ENCODE measurements at places on chromosomes 5 and 9.

DNA sequence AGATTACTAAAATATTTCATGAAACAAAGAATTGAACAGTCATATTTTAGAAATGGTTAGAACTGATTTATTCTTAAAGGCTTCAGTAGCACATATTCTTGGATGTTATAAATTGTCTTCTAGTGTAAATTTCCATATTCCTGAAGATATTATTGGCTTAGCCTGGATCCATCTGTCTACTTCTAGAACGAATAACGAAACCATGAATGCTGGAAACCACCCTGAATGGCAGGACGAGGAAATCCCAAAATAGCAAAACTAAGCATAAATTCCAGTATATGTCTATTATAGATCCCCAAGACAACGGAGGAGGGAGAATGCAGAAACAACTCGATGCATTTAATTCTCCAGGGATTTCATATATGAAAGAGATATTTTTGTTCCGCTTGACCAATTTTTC, 2191.0 kb upstream of the ACO1 start:
- no peak for DNase-seq

DNA sequence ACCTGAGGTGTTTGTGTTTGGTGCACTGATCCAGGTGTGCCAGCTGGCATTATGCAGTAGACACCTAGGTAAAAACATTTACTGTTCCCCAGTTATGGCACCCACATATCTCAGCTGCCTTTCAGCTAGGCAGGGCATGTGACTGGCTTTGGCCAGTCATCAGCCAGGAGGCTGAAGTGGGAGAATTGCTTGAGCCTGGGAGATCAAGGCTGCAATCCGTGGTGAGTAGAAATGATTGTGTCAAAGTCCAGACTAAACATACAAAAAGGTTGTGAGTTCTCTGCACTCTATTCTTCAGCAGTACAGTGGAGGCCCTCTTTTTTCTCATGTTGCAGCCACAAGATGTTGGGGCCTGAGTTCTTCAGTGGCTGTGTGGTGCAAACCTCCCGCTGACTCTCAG, 3.2 kb upstream of the FBLL1 start:
- no peak for DNase-seq

DNA sequence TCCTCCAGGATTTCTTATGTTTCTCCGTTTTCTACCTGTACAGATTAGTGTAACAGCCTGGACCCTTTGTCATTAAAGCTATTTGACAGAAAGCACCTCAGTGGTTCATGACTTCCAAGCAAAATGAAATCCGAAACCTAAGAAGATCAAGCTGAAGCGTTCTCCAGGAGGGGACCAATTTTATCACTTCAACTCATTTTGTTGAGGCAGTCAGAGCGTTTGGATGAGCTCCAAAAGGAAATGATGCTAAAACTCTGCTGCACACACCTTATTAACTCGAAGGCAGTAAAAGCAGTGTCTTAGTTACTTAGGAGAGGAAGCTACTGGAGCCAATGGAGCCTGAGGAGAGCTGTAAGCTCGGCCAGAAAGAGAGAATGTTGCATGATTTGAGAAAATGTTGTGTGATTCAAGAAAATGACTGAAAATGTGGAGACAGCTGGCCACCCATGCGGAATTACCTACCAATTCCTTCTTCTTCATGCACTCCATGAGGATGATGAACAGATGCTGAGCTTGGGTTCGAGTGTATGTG, 346.7 kb upstream of the KLF9 start:
- DNase-seq: no peak

GRCh38 chr5:37791321-37791720, 48.5 kb downstream of the GDNF start:
- DNase-seq: no peak

GRCh38 chr5:130168211-130168610, 263.9 kb downstream of the CHSY3 start:
- no peak for DNase-seq

DNA sequence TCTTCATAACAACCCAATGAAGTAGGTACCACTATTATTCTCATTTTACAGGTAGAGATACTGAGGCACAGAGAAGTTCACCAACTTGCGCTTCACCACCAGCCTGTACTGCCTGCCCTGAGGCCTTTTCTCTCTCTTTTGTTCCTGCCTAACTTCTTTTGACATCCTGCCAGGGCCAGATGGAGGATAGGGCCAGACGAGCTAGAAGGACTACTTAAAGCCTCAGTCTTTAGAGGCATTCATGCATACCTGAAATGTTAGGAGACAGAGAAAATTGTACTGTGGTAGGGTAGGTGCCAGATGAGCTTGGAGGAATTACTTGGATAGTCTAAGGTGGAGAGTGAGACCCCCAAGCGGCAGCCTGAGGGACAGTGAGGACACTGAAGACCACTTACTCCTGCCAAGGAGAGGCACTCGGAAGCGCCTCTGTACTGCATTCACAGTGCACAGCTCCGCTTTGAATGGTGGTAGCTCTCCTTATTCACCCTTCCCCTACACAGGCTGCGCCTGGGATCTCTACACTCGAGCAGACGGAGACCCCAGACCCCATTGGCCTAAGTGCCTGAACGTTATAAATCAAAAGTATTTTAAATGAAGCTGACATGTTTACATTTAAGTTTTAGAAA, 6.2 kb upstream of the ORM1 start:
- no peak for DNase-seq

GRCh38 chr5:80268916-80269315, 13.1 kb upstream of the SERINC5 start:
- no peak for DNase-seq

GRCh38 chr9:129714511-129715061, 38.3 kb downstream of the PTGES start:
- DNase-seq: peak; percentile 68

GRCh38 chr5:14718778-14719177, 54.3 kb downstream of the OTULIN start:
- no peak for DNase-seq

DNA sequence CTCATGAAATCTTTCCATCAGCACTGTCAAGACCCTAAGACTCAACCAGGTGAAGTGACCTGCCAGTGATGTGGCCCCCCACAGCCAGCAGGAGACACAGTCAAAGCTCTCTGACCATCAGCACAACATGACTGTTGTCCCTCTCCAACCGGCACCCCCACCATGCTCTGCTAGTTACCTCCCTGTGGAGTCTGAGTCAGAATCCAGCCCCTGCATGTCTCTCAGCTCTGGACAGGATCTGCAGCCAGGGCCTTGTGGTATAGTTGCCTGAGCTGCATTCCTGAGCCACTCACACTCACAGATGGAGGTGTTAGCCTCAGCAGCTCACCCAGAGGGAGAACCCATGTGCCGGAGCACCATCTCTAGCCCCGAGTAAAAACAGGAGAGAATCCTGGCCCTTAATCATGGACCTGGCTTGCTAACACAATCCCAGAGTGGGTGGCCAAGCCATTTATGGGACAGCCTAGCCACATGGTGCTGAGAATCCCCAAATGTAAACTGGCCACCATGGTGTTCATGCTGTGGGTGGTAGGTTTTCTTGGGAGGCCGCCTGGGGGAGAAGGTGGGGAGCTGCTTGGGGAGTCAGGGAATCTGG, 237.8 kb downstream of the PAPPA start:
- DNase-seq: no peak

DNA sequence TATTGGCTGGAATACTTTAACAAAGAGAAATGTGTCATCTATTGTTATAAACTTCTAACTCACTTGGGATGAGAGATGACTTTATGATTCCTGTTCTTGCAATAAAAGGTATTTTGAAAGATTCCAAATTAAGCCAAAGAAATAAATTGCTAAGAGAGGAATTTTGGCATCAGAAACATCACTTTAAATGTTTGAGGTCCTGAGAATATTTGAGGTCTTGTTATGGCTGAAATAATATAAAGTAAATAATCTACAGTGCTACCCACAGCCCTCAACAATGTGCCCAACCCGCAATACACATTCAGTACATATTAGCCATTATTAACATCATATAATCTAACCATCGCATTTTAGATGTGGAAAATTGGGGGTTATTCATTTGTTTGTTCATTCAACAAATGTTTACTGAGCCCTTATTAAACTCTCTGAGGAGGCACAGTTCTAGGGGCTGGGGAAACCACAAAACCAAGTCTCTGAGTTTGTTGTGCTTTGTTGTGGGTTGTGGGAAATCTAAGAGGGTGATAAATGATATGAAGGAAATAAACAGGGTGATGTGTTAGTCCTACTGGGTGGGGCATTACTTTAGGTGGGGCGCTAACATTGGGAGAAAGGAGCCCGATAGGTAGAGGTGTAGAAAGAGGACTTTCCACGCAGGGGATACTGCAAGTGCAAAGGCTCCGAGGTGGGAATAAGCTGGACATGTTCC, 135.2 kb upstream of the CLINT1 start:
- no peak for DNase-seq

DNA sequence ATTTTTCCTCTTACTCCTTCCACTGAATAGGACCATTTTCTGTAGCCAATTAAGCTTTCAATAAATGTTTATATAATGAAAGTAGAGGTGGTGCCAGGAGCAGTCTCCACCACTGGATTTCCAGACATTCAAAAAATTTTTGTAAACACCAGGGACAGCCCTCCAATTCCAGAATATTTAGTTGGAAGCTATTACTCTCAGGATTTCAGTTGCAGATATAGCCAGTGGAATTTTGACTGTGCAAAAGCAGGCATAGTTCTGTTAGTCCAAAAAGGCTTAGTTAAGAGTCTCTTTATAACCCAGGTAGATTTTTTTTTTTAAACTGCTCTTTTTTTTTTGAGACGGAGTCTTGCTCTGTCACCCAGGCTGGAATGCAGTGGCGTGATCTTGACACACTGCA, 138.1 kb upstream of the DMRT1 start:
- DNase-seq: no peak

DNA sequence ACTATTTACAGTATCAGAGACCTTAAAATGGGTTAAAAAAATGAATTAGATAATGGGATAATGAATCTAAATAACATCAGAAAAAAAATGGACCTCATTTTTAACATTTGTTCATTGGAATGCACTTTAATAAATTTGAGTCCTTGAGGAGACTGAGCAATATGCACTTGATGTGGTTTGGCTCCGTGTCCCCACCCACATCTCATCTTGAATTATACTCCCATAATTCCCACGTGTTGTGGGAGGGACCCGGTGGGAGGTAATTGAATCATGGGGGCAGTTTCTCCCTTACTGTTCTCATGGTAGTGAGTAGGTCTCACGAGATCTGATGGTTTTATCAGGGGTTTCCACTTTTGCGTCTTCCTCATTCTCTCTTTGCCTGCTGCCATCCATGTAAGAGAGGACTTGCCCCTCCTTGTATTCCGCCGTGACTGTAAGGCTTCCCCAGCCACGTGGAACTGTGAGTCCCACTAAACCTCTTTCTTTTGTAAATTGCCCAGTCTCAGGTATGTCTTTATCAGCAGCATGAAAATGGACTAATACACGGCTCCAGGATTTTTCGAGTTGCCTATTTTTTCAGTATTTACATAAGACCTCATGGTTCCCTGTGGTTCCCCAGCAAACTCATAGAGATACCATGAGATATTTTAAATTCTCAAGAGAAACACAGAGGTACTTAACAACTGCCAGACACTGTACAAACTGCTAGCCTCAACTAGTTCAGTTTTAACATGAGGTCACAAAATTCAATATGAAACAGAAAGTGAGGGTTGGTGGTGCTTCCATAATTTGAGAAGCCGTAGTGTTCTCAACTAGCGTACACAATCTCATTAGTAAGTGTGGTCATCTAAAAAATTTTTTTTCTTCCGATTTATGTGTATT, 128.3 kb downstream of the TLE1 start:
- DNase-seq: no peak

GRCh38 chr5:81184749-81185110, 48.4 kb upstream of the CKMT2 start:
- no peak for DNase-seq

DNA sequence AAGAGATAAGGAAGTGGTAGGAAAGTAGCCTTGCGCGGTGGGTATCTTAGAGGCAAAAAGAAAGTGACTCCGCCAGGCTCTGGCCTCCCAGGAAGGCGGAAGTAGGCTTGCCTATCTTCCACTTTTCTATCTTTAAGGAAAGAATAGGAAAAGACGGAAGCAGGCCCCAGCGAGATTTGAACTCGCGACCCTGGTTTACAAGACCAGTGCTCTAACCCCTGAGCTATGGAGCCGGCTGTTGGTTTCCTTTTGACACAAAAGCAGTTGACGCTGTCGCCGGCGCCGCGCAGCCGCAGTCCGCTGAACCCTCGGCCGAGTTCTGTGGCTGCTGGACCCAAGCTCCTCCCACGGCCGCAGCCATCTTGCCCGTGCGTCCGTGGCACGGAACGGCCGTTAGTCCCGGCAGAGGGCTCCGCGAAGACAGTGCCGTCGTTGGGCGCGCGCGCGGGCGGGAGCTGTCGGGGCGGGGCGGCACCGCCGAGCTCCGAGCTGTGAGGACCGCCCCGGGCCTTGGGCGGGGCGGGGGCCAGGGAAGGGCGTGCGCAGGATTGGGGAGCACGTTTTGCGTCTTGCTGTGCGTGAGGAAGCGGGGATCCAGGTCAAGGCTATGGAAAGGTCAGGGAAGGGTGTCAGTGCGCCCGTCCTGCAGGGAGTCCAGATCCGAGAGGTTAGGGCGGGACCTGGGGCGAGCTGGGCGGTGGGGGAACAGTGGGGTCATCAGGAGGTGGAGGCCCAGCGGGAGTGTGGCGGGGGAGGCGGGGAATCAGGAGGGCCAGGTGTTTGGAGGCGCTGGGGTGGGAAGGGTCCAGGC, 13.3 kb downstream of the TRIM7 start:
- DNase-seq: peak; percentile 99

DNA sequence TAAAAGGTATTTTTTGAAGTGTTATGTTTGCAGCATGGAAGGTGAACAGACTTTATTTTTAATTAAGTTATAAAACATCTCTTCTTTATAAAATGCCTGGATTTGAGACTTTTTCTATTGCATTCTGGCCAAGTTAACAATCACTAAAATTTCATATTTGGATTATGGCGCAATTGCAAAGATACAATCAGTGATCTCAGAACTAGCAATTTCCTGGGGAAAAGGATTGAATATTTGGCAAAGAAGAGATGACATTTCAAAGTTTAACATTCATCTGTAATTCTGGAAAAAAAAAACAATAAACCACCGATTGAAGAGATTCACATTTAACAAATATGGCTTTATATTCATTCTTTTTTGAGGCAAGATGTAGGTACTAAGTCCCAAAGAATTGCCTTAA, 378.0 kb downstream of the LRRC70 start:
- no peak for DNase-seq

DNA sequence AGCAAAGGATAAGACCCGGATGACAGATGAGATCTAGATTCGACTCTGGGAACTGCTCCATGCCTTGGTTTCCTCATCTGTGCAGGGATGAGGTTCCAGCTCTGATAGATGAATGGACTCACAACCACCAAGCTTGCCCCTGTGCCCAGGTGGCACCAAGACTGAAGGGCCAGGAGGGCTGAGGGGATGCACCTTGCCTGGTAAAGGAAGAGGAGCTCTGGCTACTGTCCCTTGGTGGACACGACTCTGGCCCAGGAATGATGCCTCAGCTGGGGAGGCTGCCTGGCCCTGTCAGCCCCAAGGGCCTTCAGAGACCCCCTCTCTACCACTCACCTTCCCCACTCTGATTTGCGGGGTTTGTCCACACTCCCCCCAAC, 24.9 kb upstream of the ANXA6 start:
- no peak for DNase-seq

All from femur (tissue), 1 donor.